CD4-positive, alpha-beta T cell (primary cell): ENCODE measurements at places on chromosomes 13 and 19.

DNA sequence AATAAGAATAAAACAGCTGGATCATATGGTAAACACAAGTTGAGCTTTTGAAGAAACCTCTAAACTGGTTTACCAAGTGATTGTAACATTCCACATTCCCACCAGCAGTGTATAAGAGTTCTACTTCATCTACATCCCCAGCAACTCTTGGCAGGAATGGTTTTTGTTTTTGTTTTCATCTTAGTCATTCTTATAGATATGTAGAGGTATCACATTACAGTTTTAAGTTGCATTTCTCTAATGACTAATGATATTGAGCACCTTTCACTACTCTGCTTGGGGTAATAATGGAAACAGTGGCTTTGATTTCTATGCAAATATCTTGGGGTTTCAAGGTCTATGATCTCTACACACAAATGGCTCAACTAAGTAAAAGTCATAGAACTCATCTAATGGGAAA is 614.5 kb downstream of the TBC1D4 start:
- no peak overlapping the region for H3K27ac ChIP-seq
- no peaks in the 10 kb centered on the region for H3K27me3 ChIP-seq
- H3K4me1 ChIP-seq: no peaks in the 10 kb centered on the region
- no peak for DNase-seq
- no peak overlapping the region for H3K4me3 ChIP-seq

- H3K4me3 ChIP-seq: no peak overlapping the region
- no peak for DNase-seq
- H3K36me3 ChIP-seq: no peaks in the 10 kb centered on the region
- no peak overlapping the region for H3K27ac ChIP-seq
Measured at GRCh38 chr13:25860265-25860664, 191.6 kb downstream of the SHISA2 start.

- H3K27me3 ChIP-seq: no peaks in the 10 kb centered on the region
- H3K4me3 ChIP-seq: peak overlapping the region; percentile 19
- H3K4me1 ChIP-seq: peaks cover 15% of the 10 kb centered on the region
- H3K27ac ChIP-seq: no peak overlapping the region
Measured at GRCh38 chr19:2446381-2446780, 10.4 kb downstream of the LMNB2 start.

GRCh38 chr13:74696148-74696922 is 562.1 kb upstream of the KLF12 start:
- DNase-seq: no peak
- H3K36me3 ChIP-seq: no peaks in the 10 kb centered on the region
- H3K4me1 ChIP-seq: no peaks in the 10 kb centered on the region
- peaks cover 3% of the 10 kb centered on the region for H3K27me3 ChIP-seq
- no peak overlapping the region for H3K27ac ChIP-seq

- no peaks in the 10 kb centered on the region for H3K4me1 ChIP-seq
- H3K27me3 ChIP-seq: no peaks in the 10 kb centered on the region
- no peak overlapping the region for H3K27ac ChIP-seq
- no peak for DNase-seq
- H3K36me3 ChIP-seq: peaks cover 19% of the 10 kb centered on the region
Measured at GRCh38 chr13:51361106-51361505, 21.6 kb downstream of the SERPINE3 start.

GRCh38 chr19:1376415-1376805 is 7.3 kb upstream of the NDUFS7 start:
- H3K36me3 ChIP-seq: peaks cover 19% of the 10 kb centered on the region
- H3K27me3 ChIP-seq: no peaks in the 10 kb centered on the region
- no peaks in the 10 kb centered on the region for H3K4me1 ChIP-seq
- H3K4me3 ChIP-seq: no peak overlapping the region

- DNase-seq: no peak
- no peaks in the 10 kb centered on the region for H3K36me3 ChIP-seq
- H3K4me1 ChIP-seq: no peaks in the 10 kb centered on the region
- H3K27me3 ChIP-seq: no peaks in the 10 kb centered on the region
- H3K4me3 ChIP-seq: no peak overlapping the region
Measured at GRCh38 chr13:79910875-79911540, 429.9 kb downstream of the SPRY2 start.

- no peaks in the 10 kb centered on the region for H3K4me1 ChIP-seq
- no peak for DNase-seq
- H3K27me3 ChIP-seq: peaks cover 8% of the 10 kb centered on the region
- no peak overlapping the region for H3K4me3 ChIP-seq
- H3K36me3 ChIP-seq: no peaks in the 10 kb centered on the region
Measured at GRCh38 chr19:1532003-1532402, 8.1 kb downstream of the PLK5 start.
